GM12864 (cell line): ENCODE measurements at places on chromosomes 7 and 10.

DNA sequence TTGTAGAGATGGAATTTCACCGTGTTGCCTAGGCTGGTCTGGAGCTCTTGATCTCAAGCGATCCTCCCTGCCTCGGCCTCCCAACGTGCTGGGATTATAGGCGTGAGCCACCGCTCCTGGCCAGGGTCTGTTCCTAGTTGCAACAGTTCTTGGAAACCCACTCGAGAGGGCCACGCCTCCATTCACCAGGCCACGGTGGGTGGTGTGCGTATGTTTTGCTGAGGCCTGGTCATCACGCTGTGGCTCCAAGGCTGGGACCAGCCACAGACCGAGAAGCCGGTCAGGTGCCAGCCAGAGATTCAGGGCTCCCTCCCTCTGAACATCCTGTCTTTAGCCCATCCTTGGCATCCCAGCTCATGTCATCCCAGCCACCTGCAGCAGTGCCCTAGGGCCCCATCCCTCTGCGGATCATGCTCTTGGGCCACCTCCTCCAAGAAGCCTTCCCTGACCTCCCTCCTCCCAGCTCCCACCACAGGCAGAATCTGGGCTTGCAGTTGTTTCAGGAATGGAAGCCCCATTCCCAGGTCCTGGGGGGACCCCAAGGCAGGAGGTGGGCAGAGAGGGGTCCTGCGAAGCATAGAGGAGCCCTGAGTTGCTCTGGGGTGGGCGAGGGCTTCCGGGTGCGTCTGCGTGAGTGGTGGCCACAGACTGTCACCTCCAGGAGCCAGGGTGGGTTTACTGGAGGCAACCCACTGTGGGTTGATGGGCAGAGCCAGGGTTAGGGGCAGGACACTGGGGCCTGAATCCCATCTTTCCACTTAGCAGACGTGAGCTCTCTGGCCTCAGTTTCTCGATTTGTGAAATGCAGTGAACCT, 5.2 kb downstream of the LAT2 start:
- no peak for DNase-seq

GRCh38 chr7:16891338-16891737, 9.6 kb upstream of the AGR3 start:
- DNase-seq: no peak

DNA sequence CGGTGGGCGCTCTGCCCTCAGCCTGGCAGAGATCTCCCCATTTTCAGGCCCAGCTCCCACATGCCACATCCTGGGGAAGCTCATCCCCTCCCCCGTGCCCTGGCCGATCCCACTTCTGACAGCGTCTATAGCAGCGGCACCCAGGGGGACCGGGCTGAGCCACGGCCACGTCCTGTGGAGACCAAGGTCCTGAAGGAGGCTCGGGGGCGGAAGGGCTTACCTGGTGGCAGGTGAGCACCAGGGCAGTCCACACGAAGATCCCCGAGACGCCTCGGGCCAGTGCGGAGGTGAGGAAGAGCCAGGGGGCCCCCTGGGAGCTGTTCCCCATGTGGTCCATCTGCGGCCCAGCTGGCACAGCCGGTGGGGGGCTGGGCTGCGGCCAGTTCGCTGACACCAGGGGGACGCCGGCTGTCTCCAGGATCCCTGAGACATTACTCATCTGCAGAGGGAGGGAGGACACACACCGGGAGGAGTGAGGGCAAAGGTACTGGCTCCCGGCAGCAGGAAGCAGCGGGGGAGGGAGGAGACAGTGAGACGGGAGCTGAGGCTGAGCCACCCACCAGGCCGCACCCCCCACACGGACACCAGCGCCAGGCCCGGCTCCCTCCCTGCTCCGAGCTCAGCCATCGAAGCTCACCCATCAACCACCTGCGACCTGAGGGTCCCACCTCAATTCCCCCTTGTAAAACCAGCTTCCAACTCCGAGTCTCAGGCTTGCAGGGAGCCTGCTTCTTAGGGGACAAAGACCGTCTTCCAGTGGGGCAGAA, 776 bp downstream of the TMEM184A start:
- DNase-seq: no peak

DNA sequence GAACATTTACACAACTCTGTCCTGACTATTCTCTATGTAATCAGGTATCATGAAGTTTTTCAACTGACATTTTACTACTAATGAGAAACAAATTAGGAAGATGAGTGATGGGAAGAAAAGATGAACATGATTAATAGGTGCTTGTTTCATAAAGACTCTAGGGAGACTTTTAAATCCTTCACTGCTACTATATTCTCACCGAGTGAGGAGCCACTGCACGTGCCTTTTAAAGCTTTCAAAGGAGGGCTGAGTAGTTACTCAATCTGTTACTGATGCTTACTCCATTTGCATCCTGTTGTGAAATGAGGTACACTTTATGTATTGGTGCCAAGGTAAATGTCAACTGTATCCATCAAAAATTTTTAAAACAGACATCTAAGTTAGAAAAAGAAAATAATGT, 1.3 kb upstream of the COMMD3 start:
- DNase-seq: no peak

DNA sequence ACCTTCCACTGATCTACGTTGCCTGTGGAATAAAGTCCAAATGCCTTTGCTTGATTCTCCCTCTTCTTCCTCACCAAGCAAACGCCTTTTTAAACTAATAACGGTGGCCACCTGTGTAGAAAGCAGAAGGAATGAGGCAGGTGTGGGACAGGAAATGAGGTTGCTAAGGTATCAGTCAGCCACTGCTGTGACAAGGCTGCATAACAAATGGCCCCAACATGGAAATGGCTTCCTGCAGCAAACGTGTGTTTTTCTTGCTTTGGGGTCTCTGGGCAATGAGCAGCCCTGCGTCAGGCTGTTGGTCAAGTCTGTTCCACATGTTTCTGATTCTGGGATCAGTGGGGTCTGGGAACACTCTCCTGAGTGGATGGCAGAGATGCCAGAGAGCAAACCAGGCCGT, 56.0 kb upstream of the EN2 start:
- no peak for DNase-seq

- DNase-seq: no peak
Measured at GRCh38 chr7:4727914-4728705, 46.0 kb downstream of the FOXK1 start.

DNA sequence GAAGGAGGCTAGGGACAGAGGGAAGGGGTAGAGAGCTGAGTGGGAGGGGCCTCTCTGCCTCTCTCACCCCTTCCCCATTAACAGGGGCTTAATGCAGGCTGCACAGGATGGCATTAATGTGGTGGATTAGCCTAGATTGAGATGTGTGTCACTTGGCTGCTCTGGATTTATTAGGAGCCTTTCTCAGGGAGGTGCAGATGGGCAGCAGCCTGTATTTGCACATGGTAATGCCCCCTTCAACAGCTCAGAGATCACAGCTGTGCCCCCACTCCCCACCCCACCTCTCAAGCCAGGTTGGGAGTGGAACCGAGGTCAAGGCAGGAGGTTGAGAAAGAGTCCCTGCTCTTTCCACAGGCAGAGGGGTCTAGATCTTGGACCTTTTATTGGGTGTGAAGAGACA, 7.3 kb downstream of the PITX3 start:
- no peak for DNase-seq

- no peak for DNase-seq
Measured at GRCh38 chr7:55172881-55173609, 154.2 kb downstream of the EGFR start.

GRCh38 chr10:35216303-35216905, 89.8 kb downstream of the CREM start:
- no peak for DNase-seq

DNA sequence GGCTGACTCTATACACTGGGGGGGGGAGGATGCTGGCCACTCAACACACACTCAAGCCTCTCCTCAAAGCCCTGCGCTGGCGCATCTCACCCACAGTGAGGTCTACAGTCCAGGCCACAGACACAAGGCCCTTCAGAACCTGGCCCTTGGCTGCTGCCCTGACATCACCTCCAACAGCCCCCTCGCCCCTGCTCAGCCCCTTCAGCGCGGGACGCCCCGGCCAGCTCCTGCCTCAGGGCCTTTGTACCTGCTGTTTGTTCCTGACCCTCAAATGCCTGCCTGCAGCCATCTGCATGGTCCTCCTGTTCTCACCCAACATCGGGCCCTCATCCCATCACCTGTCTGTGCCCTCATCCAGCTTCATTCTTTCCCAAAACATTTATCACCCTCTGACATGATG, 572.6 kb downstream of the DNAJB6 start:
- no peak for DNase-seq

DNA sequence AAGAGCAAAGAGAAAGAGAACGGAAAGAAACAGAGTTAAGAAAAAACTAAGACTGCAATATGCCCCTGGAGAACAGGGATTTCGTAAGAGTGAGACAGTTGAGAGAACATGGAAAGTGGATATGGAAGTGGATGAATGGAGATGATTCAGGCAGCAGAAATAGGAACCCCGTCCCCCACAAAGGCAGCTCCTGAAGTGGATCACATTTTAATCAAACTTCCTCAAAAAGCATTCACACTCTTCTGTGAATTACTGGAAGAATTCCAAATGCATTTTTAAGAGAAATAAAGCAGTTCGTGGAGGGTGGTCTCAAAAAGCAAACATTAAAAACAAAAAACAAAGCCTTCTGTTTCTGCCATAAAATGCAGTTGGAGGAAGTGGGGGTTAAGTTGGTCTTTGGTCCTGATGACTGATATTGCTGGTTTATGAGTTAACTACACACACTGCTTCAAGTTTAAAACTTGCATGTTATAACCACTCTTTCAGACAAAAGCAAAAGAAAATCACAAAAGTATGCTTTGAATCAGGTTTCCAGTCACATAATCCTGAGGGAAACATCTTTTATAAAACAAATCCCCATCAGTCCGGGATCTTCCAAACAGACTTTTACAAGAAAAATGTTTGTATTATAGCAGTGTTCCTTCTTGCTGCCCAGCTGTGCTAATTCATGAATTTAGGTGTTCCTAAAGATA, 214.3 kb downstream of the FANK1 start:
- DNase-seq: no peak

DNA sequence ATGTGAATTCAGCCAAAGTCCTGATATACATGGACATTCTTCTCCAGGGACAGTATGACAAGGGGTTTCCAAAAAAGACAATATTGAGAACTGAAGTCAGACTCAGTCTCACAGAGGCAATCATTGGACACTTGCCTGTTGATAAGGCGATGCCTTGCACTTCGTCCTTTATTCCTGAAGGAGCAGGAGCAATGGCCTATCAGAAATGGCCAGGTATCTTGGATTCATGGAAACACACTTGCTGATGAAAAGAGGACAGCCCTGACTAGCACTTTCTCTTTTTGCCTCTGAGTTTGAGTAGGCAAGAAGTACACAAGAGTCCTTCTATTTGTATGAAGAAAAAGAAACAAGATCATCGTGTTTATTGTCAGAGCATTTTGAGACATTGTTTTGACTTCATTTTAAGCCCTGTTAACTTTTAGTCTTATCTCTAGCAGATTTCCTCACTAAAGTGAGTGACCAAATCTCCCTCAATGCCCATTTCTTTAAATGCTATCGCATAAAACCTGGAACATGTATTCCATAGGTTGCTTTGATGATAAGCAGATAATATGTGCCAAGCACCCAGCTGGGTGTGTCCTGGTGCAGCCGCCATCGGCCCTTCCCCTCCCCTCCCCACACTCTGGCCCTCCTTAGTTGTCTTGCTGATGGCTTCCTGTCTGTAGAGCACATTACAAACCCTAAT, 26.6 kb downstream of the ST8SIA6 start:
- DNase-seq: no peak

- no peak for DNase-seq
Measured at GRCh38 chr10:131792011-131792651, 108.7 kb upstream of the PPP2R2D start.
